ENCODE measurements at places on chromosomes 13 and 19.

DNA sequence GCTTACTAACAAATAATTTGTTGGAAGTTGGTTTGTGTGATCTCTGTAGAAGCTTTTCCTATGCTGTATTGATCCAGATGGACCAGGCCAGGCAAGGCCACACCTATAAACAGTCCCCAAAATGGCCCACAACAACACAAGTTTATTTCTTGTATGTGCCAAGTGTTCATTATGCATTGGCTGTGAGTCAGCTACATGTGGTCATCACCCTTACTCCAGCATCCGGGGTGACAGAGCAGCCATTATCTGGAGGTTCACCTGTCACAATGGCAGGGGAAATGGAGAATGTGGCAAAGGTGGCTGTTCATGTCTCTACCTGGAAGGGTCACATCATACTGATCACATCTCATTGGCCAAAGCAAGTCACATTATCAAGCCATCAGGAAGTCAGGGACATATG is 164.3 kb downstream of the DCT start:
- no peak for DNase-seq

DNA sequence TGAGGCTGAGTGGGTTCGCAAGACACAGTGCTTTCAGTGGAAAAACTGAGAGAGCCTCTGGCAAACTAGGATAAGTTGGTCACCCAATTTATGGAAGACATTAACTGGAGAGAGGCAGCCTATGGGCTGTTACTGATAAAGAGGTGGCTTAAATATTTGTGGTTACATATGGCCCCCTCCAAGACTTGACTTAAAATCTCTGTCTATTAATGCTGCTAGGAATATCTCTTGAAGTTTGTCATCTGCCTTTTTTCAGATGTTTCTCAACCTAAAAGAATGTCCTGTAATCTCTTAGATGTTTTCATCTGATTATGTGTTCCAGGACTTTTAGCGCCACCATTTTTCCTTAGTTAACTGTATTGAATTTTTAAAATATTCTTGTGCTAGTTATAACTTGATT is 54.6 kb downstream of the NAA16 start:
- no peak for DNase-seq

GRCh38 chr19:35155441-35155840 is 906 bp downstream of the FXYD5 start:
- no peak for DNase-seq

- DNase-seq = no peak
These were observed 4.8 kb downstream of the TTYH1 start for GRCh38 chr19:54420068-54420382.

All from midbrain (tissue), 1 donor.